ENCODE measurements at places on chromosomes 3 and 15. TPM values are rescaled to one million over a fixed set of nuclear protein-coding genes. Genes with fewer than 3 reads are reported as not detected.

The CD200 gene
- polyA plus RNA-seq: not detected

The WNT5A gene
- polyA plus RNA-seq: not detected

The ACTRT3 gene
- 0.42 TPM for polyA plus RNA-seq

The NANOGP8 gene
- not detected for polyA plus RNA-seq

The SLC28A1 gene
- not detected for polyA plus RNA-seq

DNA sequence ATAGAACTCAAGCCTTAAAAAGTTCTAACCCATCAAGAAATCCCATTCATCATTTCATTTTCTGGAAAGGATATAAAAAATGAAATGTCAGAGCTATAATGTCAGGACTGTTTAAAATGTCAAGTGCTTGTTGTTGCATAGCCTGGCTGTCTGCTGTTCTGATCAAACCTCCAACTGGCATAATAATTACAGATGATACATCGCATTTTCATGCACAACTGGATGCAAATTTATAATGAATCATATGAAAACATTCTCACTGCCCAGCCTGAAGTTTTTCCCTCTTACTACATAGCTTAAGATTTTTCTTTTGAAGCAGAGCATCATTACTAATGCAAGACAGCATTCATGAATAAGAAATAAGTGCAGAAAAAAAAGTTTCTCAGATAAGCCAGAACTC, 46.5 kb downstream of the GUCA1C start:
- H3K27me3 ChIP-seq: peaks cover 4% of the 10 kb centered on the region
- H3K4me3 ChIP-seq: no peak overlapping the region
- no peak overlapping the region for H3K27ac ChIP-seq
- no peaks in the 10 kb centered on the region for H3K4me1 ChIP-seq
- no peak for DNase-seq
- no peaks in the 10 kb centered on the region for H3K36me3 ChIP-seq

GRCh38 chr3:2735392-2735894, 374.7 kb downstream of the IL5RA start:
- no peak overlapping the region for H3K4me3 ChIP-seq
- DNase-seq: no peak
- H3K27ac ChIP-seq: no peak overlapping the region
- H3K27me3 ChIP-seq: peaks cover 6% of the 10 kb centered on the region
- no peaks in the 10 kb centered on the region for H3K36me3 ChIP-seq

GRCh38 chr3:10845839-10846656, 30.0 kb downstream of the SLC6A11 start:
- no peak overlapping the region for H3K4me3 ChIP-seq
- peaks cover 5% of the 10 kb centered on the region for H3K27me3 ChIP-seq
- no peaks in the 10 kb centered on the region for H3K36me3 ChIP-seq
- DNase-seq: no peak

GRCh38 chr3:16596352-16597032, 8.7 kb downstream of the DAZL start:
- no peak overlapping the region for H3K27ac ChIP-seq
- DNase-seq: no peak
- no peaks in the 10 kb centered on the region for H3K36me3 ChIP-seq
- H3K4me3 ChIP-seq: no peak overlapping the region
- peaks cover 7% of the 10 kb centered on the region for H3K27me3 ChIP-seq

GRCh38 chr15:41983621-41984571, 11.5 kb upstream of the EHD4 start:
- H3K4me1 ChIP-seq: no peaks in the 10 kb centered on the region
- H3K27ac ChIP-seq: no peak overlapping the region
- H3K4me3 ChIP-seq: no peak overlapping the region
- H3K27me3 ChIP-seq: peaks cover 2% of the 10 kb centered on the region

- no peak overlapping the region for H3K27ac ChIP-seq
- no peak for DNase-seq
- no peaks in the 10 kb centered on the region for H3K27me3 ChIP-seq
- no peak overlapping the region for H3K4me3 ChIP-seq
- peaks cover 20% of the 10 kb centered on the region for H3K4me1 ChIP-seq
Measured at GRCh38 chr15:52496175-52496574, 32.5 kb downstream of the MYO5A start.

GRCh38 chr15:82751308-82751707, 41.6 kb upstream of the AP3B2 start:
- H3K36me3 ChIP-seq: peaks cover 23% of the 10 kb centered on the region
- peaks cover 64% of the 10 kb centered on the region for H3K4me1 ChIP-seq
- no peak for DNase-seq
- H3K27me3 ChIP-seq: peaks cover 4% of the 10 kb centered on the region
- H3K27ac ChIP-seq: peak overlapping the region; percentile 95

Data from immature natural killer cell (primary cell).